ENCODE measurements at places on chromosomes 5 and 9.

DNA sequence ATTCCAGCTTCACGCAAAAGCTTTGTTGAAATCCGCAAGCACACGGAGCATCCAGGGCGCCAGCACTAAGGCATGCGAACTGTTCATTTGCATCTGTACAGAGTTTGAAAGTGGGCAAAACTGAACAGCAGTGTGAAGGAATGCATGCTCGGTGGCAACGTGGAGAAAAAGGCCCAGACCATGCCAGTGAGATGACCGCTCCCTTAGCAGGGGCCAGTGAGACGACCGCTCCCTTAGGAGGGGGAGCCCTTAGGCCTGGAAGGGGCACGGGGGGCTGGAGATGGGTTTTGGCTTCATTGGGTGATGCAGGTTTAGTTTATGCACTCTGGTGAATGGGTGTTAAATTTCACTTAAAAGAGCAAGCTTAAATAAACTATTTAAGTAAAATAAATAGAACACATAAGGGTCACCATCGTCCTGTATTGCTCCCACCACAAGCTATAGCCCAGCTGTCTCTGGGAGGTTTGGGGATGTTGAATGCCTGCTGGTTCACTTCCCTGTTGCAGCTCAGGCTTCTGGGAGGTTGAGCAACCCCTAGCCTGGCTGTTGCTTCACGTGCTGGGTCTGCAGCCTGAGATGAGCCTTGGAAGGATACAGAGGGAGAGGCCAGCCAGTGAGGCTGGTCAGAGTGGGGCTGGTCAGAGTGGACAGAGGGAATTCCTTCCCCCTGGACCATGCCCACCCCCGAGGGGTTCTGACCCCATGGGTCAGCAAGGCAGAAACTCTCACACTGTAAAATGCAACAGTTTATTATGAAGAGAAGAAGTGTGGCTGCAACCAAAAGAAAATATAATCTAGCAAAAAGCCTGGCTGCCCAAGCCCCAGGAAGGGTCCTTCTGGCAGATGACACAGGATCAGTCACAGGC is 4.6 kb upstream of the FCN1 start:
- no peak for DNase-seq

DNA sequence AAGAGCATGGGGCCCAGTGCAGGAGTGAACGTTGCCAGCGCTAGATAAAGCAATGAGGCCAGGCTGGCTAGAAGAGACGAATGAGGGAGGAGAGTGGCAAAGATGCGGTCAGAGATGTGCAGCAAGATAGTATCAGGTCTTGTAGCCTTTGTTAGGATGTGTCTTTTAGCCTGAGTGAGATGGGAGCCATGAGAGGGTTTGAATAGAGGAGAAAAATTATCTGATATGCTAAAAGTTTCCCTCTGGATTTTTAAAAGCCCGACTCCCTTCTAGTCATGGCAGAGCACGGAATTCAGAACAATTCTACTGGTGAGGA is 12.2 kb downstream of the DUSP1 start:
- no peak for DNase-seq

DNA sequence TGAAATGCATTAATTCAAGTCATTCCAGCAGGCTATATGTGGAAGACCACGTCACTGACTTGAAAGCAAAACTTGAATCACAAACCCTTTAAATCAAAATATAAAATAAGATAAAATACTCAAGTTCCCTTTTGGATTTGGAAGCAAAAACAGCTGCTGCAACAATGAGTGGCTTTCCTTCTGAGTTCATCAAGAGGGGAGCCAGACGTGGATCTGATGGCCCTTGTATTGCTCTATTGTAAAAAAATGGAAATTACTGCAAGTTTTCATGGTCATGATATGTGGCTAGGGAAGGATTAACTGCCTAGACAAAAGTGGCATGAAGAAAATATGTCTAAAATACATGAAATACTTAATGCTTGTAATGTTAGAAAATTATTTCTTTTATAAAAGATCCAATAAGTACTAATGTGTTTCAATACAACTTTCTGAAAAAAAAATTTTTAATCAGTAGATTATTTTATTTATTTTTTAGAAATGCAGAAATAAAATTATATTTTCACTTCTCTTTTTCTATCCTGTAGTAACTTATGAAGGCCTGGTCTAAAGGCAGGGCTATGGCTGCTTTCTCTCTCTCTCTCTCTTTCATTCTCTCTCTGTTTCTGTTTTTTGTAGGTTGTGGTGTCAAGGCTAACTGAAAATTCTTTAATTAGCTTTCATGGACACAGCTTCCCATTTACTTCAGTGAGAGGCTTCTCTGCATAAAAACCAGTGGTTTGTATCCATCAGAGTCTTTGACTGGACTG is 24.0 kb downstream of the LIX1 start:
- DNase-seq, result no peak

- DNase-seq, result no peak
These were observed 997 bp downstream of the AUH start for GRCh38 chr9:91360551-91361290.

DNA sequence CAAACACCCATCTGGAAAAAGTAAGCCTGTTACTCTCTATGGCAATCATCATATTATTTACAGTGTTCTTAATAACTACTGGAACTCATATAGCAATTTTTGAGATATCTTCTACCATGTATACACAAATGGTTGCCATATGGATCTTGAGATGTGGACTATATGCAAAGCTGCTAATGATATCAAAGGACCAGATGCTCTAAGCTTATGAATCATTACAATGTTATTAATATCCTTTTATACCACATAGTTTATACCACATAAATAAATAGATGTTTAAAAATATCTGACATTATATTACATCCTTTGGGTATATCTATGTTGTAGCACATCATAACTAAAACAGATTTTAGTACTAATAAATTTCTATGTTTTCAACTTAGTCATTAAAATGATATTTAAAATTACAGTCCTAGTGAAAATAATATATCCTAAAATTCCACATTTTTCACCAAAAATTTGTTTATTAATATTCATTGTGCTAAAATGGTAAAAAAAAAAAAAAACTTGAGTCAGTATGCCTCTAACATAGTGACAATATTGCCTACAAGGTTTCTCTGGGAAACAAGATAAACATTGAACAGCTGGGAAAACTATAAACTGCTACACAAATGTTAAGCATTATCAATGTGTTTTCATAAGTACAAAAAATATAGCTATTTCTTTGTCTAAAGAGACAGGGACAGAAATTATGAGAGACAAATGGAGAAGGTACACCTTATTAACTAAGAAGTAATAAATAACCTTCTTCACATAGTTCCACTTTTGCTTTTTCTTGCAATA is 85.5 kb downstream of the DTWD2 start:
- DNase-seq, result no peak

GRCh38 chr5:1211701-1212100 is 10.3 kb downstream of the SLC6A19 start:
- DNase-seq, result no peak

DNA sequence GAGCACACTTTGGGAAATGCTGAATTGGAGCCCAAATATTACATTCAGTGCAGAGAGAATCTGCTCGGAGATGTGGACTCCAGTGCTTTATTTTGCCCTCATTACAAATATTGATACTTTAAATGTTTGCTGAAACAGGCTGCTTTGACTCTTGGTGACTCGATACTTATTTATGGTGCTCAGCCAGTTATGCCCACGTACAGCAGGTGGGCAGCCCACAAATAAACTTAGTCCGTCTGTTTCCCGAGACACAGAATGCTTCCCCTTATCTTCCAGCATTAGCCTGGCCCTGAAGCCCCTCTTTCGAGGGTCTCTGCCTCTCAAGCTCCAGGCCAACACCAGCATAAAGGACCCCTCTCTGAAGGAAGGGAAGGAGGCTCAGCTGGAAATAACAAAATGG is 158.7 kb downstream of the SMARCA2 start:
- DNase-seq, result no peak

- DNase-seq, result no peak
These were observed 193.6 kb downstream of the HSPA4 start for GRCh38 chr5:133245191-133246052.

Data from stimulated activated CD4-positive, alpha-beta T cell treated with anti-CD3 and anti-CD28 coated beads, Interleukin-15, amount 100 ng/mL, for 1 hour (primary cell).